ENCODE measurements at places on chromosomes 6 and 20.

- no peak for DNase-seq
Observed at GRCh38 chr6:17589406-17590096, 10.6 kb upstream of the FAM8A1 start.

DNA sequence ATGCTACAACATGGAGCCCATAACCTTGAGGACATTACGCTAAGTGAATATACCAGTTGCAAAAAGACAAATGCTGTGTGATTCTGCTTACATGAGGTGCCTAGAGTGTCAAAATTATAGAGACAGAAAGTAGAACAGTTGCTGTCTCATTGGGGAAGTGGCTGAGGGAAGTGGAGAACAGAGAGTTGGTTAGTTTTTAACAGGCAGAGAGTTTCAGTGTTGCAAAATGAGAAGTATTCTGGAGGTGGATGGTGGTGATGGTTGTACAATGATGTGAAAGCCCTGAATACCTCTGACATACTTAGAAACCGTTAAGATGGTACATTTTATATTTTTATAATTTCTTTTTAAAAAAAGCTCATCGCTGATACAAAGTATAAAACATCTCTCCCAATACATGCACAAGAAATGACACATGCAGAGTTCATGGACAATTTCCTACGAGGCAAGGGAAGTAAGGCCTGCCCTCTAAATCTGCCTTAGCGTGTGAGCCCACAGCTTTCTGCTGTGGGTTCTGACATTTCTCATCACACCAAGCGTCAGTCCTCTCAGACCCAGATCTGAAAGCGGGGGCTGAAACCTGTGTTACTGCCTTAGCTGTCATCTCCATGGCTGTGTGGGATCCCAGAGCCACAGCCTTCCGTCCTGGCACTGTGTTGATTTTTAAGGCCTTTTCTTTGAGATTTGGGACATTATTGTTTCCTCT, 126.0 kb downstream of the RNASET2 start:
- DNase-seq, result peak; percentile 46

DNA sequence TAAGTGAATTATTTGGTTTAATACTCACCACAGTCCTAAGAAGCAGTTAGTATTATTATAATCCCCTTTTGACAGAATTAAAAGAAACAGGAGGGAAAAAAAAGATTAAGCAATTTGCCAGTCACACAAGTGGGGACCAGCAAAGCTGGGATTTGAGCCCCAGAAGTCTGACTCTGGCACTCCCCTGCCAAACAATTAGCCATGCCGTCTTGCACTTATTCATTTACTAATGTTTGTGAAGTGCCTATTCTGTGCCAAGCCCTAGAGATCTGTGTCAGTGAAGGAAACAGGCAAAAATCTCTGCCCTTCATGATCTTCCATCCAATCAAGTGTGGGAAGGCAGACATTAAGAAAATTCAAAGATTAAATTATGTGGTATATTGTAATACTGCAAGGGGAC, 126.0 kb upstream of the TOP1 start:
- DNase-seq, result no peak

GRCh38 chr6:56293781-56294180, 46.4 kb upstream of the COL21A1 start:
- DNase-seq, result no peak

DNA sequence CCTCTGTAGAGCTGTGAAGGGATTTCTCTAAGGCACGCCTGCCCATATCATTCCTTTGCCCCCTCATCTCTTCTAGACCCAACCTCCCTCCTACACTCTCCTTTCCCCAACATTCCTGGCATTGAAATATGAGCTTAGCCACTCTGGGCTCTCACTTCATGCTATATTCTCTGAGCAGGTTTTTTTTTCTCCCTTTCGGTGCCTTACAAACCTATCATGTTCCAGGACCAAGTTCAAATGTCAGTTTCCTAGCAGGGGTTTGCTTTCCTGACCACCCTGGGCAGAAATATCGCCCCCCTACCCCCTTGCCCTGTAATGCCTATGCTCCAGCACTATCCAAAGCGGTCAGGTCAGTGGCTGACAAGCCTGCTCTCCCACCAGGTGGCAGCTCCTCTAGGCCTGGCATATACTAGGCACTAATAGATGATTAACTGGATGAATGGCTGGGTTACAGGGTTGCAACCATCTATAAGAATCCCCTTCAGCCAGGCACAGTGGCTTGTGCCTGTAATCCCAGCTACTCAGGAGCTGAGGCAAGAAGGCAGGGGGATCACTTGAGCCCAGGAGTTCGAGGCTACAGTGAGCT, 25.7 kb upstream of the AAR2 start:
- DNase-seq, result peak; percentile 12

GRCh38 chr6:148288541-148288940, 54.1 kb upstream of the SASH1 start:
- DNase-seq, result no peak
